ENCODE measurements at places on chromosomes 16 and 17.

GRCh38 chr17:77453613-77454241 is 313.0 kb downstream of the SEC14L1 start:
- DNase-seq, result peak; percentile 65

GRCh38 chr16:50695017-50696000 is 1.9 kb downstream of the NOD2 start:
- DNase-seq, result no peak

DNA sequence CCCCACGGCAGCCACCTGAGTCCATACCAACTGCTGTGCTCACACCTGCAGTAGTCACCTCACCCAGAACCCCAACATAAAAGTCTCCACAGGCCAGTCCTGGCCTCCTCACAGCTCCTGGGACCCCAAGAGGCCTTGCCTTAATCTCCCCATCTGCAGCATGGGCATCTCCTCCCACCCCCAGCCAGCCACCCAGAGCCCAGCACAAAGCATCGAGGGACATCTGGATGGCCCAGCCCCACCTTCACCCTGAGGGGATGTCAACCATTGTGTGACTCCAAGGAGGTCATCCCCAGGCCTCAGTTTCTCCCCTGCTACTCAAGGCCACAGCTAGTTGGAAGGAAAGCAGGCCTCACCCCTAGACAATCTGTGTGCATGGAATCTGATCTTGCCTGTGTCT is 1775.3 kb downstream of the TP53TG3F start:
- DNase-seq, result no peak

GRCh38 chr16:87417528-87417910 is 25.4 kb downstream of the MAP1LC3B start:
- DNase-seq, result no peak

DNA sequence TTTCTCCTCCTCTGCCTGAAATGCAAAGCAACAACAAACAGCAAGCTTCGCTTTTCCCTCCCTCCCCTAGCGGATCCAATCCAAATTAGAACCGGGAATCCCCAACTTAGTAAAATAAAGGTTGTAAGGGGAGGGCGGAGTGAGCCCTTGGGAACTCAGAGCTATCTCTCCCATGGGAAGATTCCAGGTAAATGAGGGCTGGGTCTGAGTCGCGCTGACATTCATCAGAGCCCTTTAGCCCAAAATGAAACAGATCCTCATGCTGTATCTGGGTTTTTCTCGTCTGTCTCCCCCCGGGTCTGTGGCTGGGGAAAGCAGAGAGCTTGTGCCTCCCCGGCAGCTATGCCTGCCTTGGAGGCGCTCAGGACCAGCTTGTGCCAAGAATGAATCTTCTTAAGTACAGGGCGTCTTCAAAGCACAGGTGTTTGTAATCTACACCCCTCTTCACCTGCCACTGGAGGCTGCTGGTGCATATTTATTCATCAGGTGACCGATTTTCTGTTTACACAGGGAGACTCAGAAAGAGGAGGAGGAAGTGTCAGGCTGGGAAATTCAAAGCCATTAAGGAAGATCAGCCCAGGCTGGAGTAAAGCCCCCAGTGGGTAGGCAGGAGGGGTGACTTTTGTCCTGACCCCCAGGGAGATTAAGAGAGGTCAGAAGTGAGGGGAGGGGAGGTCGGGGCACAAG is 55.0 kb upstream of the GSE1 start:
- DNase-seq, result peak; percentile 34

DNA sequence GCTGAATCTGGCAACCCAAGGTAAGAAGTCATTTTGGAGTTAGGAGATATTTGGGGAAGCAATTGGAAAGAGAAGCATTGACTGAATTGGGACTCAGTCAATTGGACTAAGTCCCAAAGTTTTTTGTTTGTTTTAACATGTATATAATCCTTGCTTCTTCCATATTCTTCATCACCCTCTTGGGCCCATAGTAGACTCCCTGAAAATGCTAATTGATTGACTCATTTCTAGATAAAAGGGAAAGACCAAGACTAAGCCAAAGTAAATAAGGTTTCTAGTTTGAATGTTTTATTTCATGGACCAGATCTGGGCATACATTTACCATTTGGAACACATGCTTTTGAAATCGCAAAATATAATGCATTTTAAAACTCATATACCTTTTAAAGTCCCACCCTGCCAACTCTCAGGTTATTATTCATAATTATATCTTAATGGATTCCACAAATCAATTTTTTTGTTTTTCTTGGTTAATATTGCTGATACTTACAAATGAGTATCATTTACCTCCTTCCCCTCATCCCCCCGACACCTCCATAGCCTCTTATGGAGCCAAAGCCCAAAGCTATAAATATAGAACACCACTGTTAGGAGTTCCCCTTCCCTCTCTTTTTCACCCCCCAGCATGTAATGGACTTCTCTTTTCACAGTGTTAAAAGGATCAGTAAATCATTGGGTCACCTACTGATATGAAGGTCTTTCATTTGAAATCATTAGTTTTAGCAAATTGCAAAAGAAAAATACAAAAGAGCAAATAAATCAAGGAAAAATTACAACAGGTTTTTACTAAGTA is 674.0 kb upstream of the SOX9 start:
- DNase-seq, result no peak

DNA sequence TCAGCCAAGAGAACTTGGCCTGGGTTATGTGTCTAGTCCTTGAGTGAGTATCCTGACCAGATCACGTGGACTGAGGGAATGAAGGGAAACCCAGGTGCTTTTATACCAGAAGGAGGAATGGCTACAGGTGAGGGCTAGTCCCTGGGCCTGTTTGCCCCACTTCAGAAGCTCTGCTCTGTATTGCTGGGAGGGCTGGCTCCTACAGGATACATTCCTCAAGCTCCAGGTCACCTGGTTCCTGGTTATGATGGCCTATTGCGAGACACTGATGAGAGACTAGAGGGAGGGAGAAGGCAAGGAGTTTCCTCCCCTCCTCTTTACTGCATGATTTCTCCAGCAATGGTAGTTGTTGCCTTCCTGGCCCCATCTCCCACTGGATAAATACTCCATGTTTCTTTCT is 19.0 kb upstream of the SMG8 start:
- DNase-seq, result no peak

- no peak for DNase-seq
Observed at GRCh38 chr17:19979917-19980770, 2.5 kb upstream of the AKAP10 start.

GRCh38 chr17:57405491-57406072 is 149.3 kb downstream of the MSI2 start:
- no peak for DNase-seq

DNA sequence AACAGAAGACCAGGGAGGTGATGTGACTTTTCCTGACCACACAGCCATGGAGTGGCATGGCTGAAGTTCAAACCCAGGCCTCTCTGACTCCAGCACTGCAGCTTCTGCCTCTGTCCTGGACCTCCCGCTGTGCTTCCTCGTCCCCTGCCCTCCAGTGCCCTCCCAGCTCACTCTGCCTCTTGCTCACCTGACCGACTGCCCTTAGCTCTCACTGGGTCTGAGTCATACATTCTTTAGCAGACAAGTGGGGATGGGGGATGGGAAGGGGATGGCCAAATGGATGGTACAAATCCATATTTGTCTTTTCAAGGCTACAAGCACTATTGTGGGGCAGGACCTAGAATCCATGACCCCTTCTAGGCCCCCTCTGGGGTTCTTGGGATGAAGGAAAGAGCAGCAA is 33.0 kb downstream of the PITPNM3 start:
- no peak for DNase-seq

- no peak for DNase-seq
Observed at GRCh38 chr17:57953705-57954396, 1.4 kb downstream of the CUEDC1 start.

GRCh38 chr17:70115126-70115525 is 40.1 kb downstream of the KCNJ16 start:
- DNase-seq, result no peak

GRCh38 chr16:58501242-58502131 is 1.5 kb downstream of the NDRG4 start:
- peak; percentile 43 for DNase-seq

DNA sequence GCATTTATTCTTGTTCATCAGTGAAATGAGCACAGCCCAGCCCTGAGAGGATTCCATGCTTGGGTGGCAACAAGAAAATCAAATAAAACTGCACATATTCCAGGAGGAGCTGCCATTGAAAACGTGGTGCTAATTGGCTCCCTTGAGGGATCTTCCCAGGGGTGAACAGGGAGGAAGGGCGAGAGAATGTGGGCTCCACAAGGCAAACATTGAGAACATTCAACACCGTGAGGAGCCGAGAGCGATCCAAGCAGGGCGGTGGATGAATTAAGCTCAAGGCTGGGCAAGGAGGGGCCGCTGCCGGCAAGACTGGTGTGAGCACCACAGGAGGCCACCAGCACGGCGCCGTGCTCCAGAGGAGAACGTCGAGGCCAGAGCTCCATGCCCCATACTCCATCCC is 166.9 kb downstream of the C16orf95 start:
- no peak for DNase-seq

- no peak for DNase-seq
Observed at GRCh38 chr16:13909872-13910303, 10.1 kb upstream of the ERCC4 start.

DNA sequence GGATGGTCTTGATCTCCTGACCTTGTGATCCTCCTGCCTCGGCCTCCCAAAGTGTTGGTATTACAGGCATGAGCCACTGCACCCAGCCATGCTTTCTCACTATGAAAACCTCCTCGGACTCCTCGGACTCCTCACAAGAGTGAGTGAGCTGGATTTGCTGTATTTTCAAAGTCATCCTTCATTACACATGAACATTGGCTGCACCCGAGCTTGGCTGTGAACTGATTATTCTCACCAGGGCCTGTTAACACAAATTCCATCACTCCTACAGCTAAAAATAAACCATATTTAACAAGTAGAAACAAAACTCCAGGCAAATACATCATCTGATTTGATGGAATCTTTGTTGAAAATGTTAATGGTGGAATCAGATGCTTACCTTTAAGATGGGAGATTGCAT is 50.3 kb downstream of the PITPNC1 start:
- DNase-seq, result no peak

All from CD4-positive, alpha-beta T cell treated with Interleukin-21 for 1 hour (primary cell).